ENCODE measurements at places on chromosomes 2 and 18. TPM values are rescaled to one million over a fixed set of nuclear protein-coding genes. Genes with fewer than 3 reads are reported as not detected.

The SCG2 gene
- total RNA-seq = 3.5 TPM

The LCT gene
- total RNA-seq = 0.06 TPM

The ALKAL2 gene
- total RNA-seq = 17.5 TPM

The PDE1A gene
- total RNA-seq = 11.8 TPM

The PUM2 gene
- total RNA-seq = 145 TPM

The ADAM17 gene
- total RNA-seq = 56.1 TPM

The RNF152 gene
- total RNA-seq = 14.8 TPM

The AKAIN1 gene
- total RNA-seq = not detected

The ZNF385B gene
- total RNA-seq = 47.3 TPM

The SCN3A gene
- total RNA-seq = 2.3 TPM

- no peaks in the 10 kb centered on the region for H3K27me3 ChIP-seq
- DNase-seq = no peak
- peaks cover 46% of the 10 kb centered on the region for H3K36me3 ChIP-seq
- H3K27ac ChIP-seq = no peak overlapping the region
- no peak overlapping the region for H3K4me3 ChIP-seq
Measured at GRCh38 chr2:71385012-71385411, 53.4 kb downstream of the ZNF638 start.

GRCh38 chr2:231470246-231470900 lies 6.1 kb upstream of the NCL start:
- no peak overlapping the region for H3K4me3 ChIP-seq
- DNase-seq = no peak
- no peak overlapping the region for H3K27ac ChIP-seq
- peaks cover 1% of the 10 kb centered on the region for H3K4me1 ChIP-seq

- no peak overlapping the region for H3K27ac ChIP-seq
- no peaks in the 10 kb centered on the region for H3K27me3 ChIP-seq
- no peaks in the 10 kb centered on the region for H3K4me1 ChIP-seq
- no peaks in the 10 kb centered on the region for H3K36me3 ChIP-seq
Measured at GRCh38 chr18:10687161-10687925, 161.5 kb downstream of the NAPG start.

DNA sequence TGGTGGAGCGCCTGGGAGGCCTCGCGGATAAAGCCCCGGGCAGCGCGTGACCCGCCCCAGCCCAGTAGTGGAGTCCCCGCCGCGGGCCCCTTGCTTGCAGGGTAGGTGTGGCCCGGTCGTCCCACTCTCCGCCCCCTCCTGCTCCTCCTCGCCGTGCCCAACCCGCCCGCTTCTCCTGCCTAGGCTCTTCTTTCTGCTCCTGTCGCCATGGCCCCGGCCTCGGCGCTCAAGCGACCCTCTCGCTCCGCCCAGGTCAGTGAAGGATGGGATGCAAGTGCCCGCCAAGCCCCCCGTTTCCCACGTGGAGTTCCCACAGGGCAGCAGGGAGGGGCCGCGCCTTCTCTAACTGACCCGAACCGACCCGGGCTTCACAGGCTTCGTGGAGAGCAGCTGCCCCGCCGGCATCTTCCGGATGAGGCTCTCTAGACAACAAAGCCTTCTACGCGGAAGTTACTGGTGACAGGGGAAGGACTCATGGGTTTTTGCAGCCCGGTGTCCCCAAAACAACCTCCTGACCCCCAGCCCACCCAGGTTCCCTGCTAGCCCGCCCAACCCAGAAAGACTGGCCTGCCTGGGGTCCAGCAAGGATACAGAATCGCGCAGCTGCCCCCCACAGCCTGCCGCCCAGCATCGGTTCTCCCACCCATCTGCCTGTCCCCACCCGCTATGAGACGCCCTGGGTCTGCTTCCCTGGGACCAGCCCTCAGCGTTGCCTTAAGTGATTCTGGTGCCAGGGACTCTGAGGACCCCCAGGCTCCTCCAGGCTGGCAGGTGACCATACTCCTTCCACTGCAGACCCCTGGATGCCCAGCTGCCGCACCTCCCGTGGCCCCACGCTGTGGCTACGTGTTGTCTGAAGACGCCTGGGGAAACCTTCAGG lies 32.8 kb downstream of the TTC32 start:
- H3K27me3 ChIP-seq = peaks cover 3% of the 10 kb centered on the region
- no peaks in the 10 kb centered on the region for H3K36me3 ChIP-seq
- peak; percentile 69 for DNase-seq
- H3K27ac ChIP-seq = no peak overlapping the region

GRCh38 chr18:44601447-44601846 lies 79.2 kb upstream of the SETBP1 start:
- H3K4me1 ChIP-seq = no peaks in the 10 kb centered on the region
- no peak overlapping the region for H3K4me3 ChIP-seq
- DNase-seq = peak; percentile 22
- no peak overlapping the region for H3K27ac ChIP-seq
- H3K36me3 ChIP-seq = no peaks in the 10 kb centered on the region
- no peaks in the 10 kb centered on the region for H3K27me3 ChIP-seq

GRCh38 chr2:119730671-119731177 lies 29.0 kb upstream of the PTPN4 start:
- peak; percentile 52 for DNase-seq
- peaks cover 2% of the 10 kb centered on the region for H3K4me1 ChIP-seq
- H3K4me3 ChIP-seq = no peak overlapping the region
- no peaks in the 10 kb centered on the region for H3K27me3 ChIP-seq

DNA sequence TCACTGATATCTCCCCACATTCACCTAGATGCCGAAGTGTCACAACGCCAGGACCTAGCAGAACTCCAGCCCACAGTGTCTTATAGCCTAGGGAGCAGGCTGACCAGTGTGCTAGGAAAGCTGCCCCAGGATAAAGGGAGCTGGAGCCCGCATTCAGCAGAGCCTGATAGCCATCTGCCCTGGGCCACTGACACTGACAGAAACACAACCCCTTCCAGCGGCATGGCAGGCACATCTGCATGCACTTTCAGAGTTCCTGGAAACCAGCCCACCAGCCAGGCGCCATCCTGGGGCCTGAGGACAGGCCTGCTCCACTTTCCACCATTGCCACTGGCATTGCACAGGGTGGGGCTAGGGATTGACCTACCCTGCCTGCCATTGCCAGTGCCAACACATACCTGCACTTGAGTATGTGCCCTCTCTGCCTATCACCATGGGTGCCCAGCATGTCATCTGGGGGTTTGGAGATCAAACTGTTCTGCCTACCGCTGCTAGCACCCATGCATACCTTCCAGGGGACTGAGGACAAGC lies 290.1 kb upstream of the KLHL14 start:
- H3K27ac ChIP-seq = no peak overlapping the region
- no peak for DNase-seq
- no peak overlapping the region for H3K4me3 ChIP-seq
- H3K27me3 ChIP-seq = no peaks in the 10 kb centered on the region
- H3K4me1 ChIP-seq = no peaks in the 10 kb centered on the region

- no peaks in the 10 kb centered on the region for H3K36me3 ChIP-seq
- H3K4me3 ChIP-seq = no peak overlapping the region
- no peaks in the 10 kb centered on the region for H3K27me3 ChIP-seq
- H3K27ac ChIP-seq = no peak overlapping the region
- H3K4me1 ChIP-seq = no peaks in the 10 kb centered on the region
- DNase-seq = peak; percentile 46
Measured at GRCh38 chr18:67104700-67105284, 411.7 kb downstream of the DSEL start.

- H3K4me3 ChIP-seq = no peak overlapping the region
- no peaks in the 10 kb centered on the region for H3K4me1 ChIP-seq
- no peak for DNase-seq
- H3K36me3 ChIP-seq = no peaks in the 10 kb centered on the region
Measured at GRCh38 chr2:12754643-12755042, 37.9 kb downstream of the TRIB2 start.

DNA sequence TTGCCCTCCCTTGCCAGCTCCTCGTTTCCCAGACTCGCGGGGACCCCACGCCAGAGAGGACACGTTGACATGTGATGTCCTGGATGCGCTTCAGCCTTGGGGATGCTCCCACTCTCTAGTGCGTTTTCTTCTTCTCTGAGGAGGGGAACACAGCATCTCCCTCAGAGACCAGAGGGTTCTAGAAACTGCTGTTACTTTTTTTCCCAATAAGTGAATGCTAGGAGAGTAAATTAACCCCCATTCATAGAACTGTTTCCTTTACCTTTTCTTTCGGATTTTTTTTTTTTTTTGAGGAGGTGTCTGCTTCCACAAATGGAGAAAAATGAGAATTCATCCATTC lies 370 bp upstream of the EFEMP1 start:
- H3K27me3 ChIP-seq = no peaks in the 10 kb centered on the region
- H3K4me3 ChIP-seq = peak overlapping the region; percentile 53
- no peak overlapping the region for H3K27ac ChIP-seq

DNA sequence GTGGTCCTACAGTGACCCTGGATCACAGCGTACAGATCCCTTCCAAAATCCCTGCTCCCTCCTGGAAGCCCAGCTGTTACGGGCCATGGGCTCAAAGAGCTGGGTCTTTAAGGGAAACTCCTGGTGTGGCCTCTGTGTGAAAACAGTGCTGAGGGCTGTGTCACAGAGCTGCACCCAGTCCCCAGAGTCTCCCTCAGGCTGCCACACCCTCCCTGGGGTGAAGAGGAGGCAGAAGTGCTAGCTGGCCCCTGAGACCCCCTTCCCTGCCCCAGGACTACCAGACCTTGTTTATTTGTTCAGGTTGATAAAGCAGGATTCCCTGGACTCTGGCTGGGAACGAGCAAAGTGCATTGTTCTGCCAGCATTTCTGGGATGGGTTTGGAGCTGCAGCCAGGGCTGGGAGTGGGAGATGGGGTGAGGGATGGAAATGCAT lies 7.7 kb downstream of the ATOH8 start:
- H3K36me3 ChIP-seq = no peaks in the 10 kb centered on the region
- H3K4me3 ChIP-seq = no peak overlapping the region

- no peaks in the 10 kb centered on the region for H3K4me1 ChIP-seq
- H3K4me3 ChIP-seq = no peak overlapping the region
- no peaks in the 10 kb centered on the region for H3K36me3 ChIP-seq
Measured at GRCh38 chr18:32595832-32596231, 125.2 kb upstream of the GAREM1 start.

GRCh38 chr2:61993422-61994024 lies 88.0 kb downstream of the COMMD1 start:
- H3K4me1 ChIP-seq = peaks cover 35% of the 10 kb centered on the region
- H3K36me3 ChIP-seq = no peaks in the 10 kb centered on the region
- no peak overlapping the region for H3K27ac ChIP-seq
- DNase-seq = peak; percentile 70
